NAMALWA (cell line): ENCODE measurements at places on chromosomes 1 and 21.

- DNase-seq: peak; percentile 34
These were observed 9.7 kb downstream of the CTNNBIP1 start for GRCh38 chr1:9900142-9901043.

GRCh38 chr1:201516511-201517127 lies 9.7 kb upstream of the CSRP1 start:
- DNase-seq: no peak

DNA sequence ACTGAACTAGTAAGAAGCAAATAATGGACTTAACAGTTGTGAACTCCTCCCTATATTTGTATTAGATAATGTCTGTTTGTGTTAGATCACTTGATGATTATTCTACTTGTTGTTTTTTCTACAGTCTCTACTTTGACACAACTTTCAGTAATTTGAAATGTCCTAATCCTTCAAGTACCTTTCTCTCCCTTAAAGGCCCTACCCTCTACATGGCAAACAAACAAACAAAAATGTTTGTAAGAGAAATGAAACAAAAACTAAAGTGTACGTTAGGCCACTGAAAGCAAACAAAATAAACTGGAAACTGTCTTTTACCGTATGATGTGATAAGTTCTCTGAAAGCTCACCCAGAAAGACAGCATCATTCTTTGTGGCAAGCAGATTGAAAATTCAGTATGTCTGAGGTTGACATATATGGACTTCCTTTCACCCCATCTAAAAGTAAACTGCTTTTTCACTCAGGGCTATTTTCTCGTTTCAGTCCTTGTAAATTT lies 255.9 kb upstream of the SNX7 start:
- DNase-seq: peak; percentile 46

DNA sequence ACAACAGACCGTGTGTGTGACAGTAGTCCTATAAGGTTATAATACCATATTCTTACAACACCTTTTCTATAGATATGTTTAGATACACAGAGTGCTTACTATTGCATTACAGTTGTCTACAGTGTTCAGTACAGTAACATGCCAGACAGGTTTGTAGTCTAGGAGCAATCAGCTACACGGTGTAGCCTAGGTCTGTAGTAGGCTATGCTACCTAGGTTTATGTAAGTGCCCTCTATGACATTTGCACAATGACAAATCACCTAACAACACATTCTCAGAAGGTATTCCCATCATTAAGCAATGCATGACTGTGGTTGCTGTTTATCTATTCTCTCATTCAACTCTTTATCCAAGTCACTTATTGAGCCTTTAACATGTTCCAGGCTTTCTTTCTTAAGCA lies 1.8 kb upstream of the WLS start:
- no peak for DNase-seq

DNA sequence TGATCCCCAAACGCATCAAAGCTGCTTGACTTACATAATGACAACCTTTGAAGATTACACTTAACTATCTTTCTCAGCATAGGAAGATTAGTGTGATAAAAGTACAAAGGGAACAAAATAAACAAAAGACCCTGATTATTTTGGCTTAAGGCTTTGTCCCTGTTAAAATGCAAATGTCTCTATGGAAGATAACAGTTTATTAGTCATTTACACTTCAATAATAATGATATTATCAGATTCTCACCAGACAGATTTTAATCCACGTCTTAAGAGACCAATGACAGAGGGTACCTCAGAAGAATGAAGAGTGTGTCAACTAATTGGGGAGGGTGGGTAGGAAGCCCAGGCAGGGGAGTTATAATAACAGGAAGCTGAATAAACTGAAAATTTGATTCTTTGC lies 510.4 kb upstream of the PTBP2 start:
- no peak for DNase-seq

DNA sequence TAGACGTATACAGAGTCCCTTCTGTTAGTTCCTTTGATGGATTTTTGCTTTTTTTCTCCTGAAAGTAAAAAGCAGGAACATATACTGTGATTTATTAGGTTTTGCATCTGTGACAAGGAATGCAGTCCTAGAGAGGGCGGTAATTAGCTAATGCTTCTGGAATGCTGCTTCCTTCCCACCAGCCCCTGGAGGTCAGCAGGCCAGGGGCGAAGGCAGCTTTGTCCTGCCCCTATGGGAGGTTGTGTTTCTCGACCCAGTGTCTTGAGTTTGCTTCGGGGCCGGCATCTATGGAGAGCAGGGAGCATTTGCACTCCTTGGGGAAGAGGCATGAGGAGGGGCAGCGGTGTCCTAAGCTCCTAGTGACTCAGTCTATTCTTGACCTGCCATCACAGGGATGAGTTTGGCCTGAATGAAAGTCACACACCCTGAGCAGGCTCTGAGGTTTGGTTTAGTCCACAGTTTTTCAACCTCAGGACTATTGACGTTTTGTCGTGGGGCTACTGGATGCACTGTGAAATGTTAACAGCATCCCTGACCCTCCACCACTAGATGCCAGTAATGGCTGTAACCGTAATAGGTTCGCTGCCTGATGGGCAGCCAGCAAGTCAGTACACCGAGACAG lies 85.0 kb upstream of the KCNJ15 start:
- DNase-seq: no peak

DNA sequence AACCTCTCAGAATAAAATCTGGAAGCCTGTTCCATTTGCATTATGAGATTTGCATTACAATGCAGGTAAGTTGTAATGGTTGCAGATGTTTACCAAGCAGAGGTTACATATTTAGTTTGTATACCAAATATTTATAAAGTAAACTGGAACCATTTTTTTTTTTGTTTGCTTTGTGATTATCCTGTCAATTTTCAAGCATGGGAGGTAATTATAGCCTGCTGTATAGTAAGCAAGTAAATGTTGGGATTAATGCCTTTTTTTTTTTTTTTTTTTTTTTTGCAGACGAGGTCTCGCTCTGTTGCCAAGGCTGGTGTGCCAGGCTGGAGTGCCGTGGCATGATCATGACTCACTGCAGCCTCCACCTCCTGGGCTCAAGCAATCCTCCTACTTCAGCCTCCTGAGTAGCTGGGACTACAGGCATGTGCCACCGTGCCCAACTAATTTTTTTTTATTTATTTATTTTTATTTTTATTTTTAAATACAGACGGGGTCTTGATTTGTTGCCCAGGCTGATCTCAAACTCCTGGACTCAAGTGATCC lies 21.0 kb downstream of the NFYC start:
- no peak for DNase-seq

- DNase-seq: no peak
These were observed 46.9 kb downstream of the GIPC2 start for GRCh38 chr1:78092643-78093042.

GRCh38 chr1:12244078-12244477 lies 14.2 kb downstream of the VPS13D start:
- peak; percentile 30 for DNase-seq

- no peak for DNase-seq
These were observed 26.1 kb downstream of the PALMD start for GRCh38 chr1:99672038-99672437.

GRCh38 chr1:3492545-3493246 lies 38.2 kb downstream of the ARHGEF16 start:
- no peak for DNase-seq

DNA sequence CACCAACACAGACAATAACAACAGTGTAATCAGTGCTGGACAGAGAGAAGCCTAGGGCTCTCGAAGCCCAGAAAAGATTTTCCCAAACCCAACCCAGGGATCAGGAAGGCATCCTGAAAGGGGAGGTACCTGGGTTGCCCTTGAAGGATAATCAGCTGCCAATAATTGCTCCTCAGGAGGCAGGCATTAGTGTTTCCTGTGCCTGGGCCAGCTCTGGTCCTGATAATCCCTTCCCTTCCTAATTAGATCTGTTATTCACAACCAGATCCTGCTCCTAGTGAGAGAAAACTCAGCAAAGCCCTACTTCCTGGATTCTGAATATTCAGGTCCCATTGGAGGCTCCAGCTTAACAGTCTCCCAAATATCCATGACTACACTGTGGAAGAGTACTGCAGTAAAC lies 117.4 kb downstream of the DMRTA2 start:
- DNase-seq: no peak

DNA sequence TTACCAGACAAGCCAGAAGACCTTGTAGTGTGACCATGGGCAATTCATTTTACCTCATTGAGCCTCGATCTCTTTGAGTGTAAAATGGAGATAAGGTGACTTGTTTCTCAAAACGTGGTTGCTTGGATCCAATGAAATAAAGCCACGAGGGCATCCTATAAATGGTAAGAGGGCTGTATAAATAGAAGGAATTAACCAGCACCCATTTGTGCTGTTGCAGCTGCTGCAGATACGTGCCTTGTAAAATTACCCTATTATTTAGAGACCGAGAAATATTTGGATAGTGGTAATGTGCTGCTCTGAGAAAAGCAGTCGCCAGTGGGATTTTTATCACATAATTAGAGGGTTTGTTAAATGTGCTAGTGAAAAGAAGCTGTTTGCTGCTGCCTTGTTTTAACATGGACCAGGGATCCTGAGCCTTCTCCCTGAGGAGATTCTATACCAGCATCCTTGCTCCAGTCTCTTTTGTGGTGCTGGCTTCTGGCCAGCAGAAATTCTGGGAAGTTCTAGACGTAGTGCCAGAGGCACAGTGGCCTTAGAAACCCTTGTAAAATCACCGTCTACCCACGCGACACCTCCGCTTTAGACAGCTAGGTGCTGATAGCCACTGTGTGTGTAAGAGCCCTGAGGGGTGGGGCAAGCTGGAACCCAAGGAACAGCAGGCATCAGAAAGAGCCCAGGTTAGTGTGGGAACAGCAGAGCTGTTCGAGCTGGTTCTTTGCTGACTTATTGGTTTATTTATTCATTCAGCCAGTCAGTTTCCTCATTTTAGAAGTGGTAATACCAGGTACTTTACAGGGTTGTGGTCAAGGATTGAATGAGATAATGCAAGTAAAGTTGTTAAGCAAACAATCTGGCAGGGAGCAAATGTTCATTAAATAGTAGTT lies 137.5 kb downstream of the NOS1AP start:
- no peak for DNase-seq

GRCh38 chr1:5976726-5977493 lies 15.3 kb downstream of the NPHP4 start:
- no peak for DNase-seq

- DNase-seq: no peak
These were observed 11.4 kb upstream of the PCBP3 start for GRCh38 chr21:45632160-45632559.

DNA sequence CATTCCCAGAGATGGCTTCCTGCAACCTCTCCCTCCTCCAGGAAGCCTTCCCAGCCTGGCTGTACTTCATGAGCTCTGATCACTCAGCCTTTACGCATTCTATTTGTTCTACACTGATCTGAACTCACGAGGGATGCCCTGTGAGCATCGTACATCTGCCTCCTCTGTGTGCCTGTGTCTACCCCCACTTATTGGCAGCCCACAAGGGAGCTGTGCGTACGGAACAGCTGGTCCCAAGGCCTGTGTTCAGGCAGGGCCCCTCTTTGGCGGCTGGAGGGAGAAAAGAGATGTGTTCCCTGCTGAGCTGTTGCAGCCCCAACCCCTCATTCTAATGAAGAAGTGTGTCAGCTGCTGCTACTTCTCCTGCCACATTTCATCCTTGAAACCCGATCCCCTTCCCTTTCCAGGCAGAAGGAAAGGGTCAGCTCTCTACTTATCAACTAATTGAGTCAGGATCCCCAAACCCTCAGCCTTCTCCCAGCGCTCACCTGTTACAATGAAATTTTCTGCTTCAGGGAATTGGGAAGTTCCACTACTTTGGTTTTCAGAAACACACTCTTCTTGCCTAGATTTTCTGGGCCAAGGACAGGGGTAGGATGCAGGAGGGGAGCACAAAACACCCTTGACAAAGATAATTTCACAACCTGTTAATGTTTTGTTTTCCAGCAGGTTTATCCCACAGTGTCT lies 3.2 kb downstream of the INKA2 start:
- no peak for DNase-seq

DNA sequence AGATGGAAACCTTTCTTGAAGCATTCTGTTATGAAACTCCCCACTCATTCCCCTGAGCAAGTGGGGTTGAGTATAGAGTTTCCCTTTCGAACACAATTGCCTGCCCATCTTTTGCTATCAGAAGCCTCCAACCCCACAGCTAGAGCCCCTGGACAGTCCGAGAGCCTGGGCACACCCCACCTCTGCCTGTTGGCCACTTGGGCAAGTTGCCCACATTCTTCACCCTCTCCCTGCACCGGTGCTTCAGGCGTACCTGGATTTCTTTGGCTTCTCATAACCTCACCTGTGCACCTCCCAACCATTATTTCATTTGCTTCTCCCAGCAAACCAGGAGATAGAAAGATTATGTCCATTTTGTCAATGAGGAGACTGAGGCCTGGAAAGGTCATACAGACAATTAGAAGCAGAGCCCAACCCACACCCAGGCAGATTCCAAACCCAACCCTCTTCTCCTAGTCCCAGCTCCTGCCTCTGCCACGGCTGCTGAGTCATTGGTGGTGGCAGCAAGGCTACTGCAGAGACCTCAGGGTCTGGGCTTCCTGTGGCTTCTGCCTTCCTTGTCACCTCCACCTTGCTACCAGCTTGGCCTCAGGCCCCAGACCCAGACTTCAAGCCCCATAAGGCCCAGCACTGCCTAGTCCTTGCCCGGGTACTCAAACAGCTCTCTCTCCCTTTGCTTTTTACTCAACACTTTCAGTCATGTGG lies 118.7 kb upstream of the ZBTB40 start:
- no peak for DNase-seq

DNA sequence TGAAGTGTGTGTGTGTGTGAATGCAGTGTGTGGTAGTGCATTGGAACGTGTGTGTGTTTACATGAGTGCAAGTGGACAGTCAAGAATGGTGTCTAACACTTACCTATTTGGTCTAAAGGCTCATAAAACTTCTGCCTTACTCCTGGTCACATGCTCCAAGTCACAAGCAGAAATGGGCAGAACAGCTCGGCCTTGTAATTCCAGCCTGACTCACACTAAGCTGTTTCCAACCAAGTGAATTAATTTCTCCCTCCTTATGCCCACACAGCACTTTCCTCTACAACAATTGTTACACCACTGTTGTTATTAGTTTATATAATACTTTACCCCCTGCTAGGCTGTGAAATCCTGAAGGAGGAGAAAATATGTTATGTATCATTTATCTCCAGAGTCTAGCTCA lies 43.8 kb downstream of the DDR2 start:
- DNase-seq: no peak

DNA sequence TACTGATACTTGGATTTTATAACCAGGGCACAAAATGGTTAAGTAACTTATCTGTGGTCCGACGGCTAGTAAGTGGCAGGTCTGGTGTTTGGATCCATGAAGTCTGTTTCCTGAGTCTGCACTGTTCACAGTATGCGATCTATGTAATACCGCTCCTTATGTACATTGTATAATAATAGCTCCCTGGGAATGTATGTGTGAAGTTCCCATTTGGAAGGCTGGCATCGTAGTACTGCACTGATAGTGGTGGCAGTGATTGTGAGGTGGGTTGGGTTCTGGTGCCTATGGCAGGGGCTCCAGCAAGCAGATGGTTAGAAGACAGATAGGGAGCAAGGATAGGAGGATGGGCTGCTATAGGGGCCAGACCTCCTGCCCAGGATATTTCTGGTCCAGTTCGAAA lies 25.3 kb downstream of the ITSN1 start:
- DNase-seq: no peak
